Stimulated activated CD8-positive, alpha-beta memory T cell treated with anti-CD3 and anti-CD28 coated beads, Interleukin-12 subunit alpha, Interleukin-12 subunit beta, amount 100 ng/mL, for 4 hours (primary cell): ENCODE measurements at places on chromosomes 4 and X.

DNA sequence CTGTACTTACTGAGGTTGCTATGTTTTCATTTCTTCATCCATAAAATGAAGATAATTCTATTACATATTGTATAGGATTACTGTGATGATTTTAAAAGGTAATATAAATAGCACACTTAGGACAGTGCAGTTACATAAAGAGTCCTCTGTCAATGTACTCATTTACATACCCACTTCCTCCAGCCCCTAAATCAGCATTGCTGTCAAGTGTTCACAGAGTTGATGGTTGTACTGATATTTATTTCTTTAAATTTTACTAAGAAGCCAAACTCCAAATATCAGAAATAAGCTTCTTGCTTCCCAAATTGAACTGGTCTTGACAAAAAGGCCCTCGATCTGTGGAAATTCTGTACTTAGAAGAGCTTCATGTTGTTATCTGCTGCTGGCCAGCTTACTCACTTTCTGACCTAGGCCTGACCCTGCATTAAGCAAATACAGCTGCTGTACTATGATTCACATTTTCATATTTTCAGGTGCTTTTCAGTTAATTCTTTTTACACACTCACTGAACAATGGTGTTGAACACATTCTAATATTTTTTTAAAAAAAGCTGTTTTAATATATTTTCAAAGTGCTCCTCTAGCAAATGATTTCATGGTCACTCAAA lies 259.6 kb downstream of the UNC5C start:
- no peak for DNase-seq

- no peak for DNase-seq
These were observed 204.5 kb upstream of the IGFBP7 start for GRCh38 chr4:57314636-57315035.

DNA sequence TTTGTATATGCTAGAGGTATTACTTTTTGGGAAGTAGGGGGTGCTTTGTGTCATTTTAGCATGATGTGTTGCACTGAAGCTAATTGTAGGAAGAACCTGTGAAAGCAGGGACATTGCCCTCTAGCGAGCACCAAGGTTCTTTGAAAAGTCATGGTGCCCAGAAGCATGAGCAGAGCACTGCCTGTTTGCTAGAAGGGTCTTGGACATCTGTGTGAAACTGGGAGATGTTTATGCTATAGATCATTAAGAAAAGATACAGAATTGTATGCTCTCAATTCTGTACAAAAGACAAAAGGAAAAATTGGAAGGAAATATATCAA lies 14.7 kb downstream of the GRPR start:
- DNase-seq: no peak

- no peak for DNase-seq
These were observed 77.3 kb downstream of the ARHGAP10 start for GRCh38 chr4:147809211-147809610.

DNA sequence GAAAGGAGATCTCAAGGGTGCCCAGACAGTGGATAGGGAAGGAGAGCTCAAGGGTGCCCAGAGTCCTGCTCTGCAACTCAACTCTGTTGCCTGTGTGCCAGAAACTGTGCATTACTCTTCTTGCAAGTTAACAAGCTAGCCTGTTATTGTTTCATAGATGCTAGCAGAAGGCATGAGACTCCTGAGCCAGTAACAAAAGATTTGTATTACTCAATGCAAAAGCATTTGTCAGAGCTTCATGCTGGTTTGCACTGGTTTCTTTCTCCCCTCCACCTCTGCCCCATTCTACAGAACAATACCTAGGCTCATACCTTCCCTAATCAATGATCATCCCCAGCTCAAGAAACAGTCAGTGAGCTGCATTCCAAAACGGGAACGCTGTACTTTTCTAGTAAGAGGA lies 124.5 kb upstream of the NEIL3 start:
- DNase-seq: no peak

- DNase-seq: no peak
These were observed 399.8 kb upstream of the MAD2L1 start for GRCh38 chr4:120466429-120466828.
